Epithelial cell of proximal tubule (primary cell): ENCODE measurements at places on chromosomes 11 and 22. TPM values are rescaled to one million over a fixed set of nuclear protein-coding genes. Genes with fewer than 3 reads are reported as not detected.

DNA sequence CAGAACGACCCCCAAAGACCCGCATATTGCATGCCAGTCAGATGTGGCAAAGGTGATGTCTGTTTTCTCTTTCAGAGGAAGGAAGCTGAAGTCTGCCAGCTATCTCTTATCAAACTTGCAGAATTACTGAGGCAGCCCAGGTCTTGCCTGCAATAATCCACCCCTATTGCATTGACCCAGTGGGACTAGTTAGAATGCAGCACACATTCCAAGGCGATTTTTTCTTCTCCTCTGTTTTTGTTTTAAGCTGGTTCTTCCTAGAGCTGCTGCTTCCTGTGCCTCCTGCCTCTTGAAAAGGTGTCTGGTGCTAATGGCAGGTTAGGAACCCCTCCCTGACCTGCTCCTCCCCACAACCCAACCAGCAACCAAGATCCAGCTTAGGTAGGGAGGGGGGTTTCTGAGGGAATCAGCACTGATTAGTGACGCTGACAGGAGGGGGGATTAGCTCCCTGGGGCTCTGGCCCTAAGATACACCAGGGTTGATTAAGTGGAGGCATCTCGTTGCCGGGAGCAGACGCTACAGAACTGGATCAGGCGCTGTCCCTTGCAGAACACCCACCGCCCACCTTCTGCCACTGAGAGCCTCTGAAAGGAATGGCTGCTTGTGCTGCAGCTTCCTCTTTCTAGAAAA is 2.8 kb downstream of the NTM start:
- no peak for DNase-seq

DNA sequence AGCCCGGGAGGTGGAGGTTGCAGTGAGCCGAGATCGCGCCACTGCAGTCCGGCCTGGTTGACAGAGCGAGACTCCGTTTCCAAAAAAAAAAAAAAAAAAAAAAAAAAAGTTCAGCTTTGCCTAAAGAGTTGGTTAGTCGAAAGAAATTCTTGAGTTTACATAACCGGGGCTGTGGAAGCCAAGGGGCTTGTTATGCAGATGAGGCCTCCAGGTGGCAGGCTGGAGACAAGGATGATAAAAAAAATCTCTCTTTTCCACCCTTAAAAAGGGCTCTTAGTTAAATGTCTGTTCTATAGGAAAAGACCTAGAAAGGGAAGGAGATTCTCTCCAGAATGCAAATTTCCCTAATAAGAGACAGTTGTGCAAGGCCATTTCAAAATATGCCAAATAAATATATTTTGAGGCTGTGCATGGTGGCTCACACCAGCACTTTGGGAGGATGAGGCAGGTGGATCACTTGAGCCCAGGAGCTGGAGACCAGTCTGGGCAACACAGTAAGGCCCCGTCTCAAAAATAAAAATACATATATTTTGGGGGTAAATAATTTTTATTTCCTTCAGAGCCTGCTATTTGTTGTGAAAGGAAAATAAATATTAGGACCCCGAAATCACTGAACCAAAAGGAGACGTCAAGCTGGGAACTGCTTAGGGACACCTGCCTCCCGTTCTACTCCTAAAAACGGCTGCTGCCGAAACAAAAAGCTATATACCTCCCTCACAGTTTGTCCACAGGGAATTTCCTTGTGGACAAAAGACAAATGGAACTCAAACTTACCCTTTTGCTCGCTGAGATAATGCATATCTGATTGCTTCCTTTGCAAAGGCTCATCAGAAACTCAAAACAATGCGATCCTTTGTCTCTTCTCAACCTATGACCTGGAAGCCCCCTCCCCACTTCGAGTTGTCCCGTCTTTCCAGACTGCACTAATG is 2.4 kb upstream of the IFITM2 start:
- DNase-seq: no peak

- no peak for DNase-seq
Observed at GRCh38 chr22:31680861-31681341, 18.9 kb upstream of the PISD start.

GRCh38 chr22:17115945-17116565 is 5.1 kb downstream of the TMEM121B start:
- no peak for DNase-seq

- DNase-seq: no peak
Observed at GRCh38 chr11:77197626-77198320, 69.7 kb downstream of the MYO7A start.

DNA sequence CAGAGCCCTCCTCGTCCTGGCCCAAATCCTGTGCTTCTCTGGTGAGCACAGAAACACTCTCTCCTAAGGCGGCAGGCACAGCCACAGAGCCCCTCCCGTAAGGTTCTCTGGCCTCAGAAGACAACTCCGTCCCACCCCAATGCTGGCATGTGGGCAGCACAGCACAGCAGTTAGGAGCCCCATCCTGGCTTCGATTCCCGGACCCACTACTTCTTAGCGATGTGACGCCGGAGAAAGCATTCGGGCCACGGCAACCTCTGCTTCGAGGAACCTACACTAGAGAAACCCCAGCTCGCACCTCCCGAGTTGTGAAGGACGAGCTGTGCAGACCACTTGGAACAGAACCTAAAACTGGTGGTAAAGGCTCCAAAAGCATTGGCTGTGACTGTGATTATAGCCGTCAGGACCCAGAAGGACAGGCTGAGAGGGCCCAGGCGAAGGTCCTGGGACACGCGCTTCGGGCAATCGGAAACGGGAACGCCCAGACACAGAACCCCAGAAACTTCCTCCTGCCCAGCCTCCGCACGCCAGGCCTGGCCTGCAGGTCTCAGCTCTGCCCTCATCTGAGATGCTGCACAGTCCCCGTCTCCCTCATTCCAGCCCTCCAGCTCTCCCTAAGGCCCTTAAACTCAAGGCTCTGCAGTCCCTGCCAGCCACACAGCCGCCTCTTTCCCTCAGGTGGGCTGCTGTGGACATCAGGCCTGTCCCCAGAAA is 26.6 kb downstream of the IGSF9B start:
- DNase-seq: no peak

KCNA4 gene
- total RNA-seq: not detected in 2 replicates

GRCh38 chr11:74646215-74646614 is 53.8 kb downstream of the POLD3 start:
- DNase-seq: no peak

GRCh38 chr11:1458340-1459218 is 28.0 kb downstream of the MOB2 start:
- DNase-seq: no peak

GRCh38 chr11:106990331-106990730 is 27.9 kb downstream of the GUCY1A2 start:
- no peak for DNase-seq

RAPSN gene
- not detected in 2 replicates for total RNA-seq

TMEM45B gene
- total RNA-seq: 1.4 and 2.7 TPM in 2 replicates

GRCh38 chr11:35145271-35145670 is 6.3 kb downstream of the CD44 start:
- DNase-seq: no peak

C22orf15 gene
- total RNA-seq: 0.36 and 2.1 TPM in 2 replicates
